ENCODE measurements at places on chromosomes 1 and 21.

GRCh38 chr1:177690996-177691395, 278.9 kb downstream of the SEC16B start:
- DNase-seq, result no peak

GRCh38 chr1:81585371-81585770, 215.4 kb upstream of the ADGRL2 start:
- DNase-seq, result no peak

- no peak for DNase-seq
These were observed 29.1 kb downstream of the LAMC2 start for GRCh38 chr1:183215076-183215720.

DNA sequence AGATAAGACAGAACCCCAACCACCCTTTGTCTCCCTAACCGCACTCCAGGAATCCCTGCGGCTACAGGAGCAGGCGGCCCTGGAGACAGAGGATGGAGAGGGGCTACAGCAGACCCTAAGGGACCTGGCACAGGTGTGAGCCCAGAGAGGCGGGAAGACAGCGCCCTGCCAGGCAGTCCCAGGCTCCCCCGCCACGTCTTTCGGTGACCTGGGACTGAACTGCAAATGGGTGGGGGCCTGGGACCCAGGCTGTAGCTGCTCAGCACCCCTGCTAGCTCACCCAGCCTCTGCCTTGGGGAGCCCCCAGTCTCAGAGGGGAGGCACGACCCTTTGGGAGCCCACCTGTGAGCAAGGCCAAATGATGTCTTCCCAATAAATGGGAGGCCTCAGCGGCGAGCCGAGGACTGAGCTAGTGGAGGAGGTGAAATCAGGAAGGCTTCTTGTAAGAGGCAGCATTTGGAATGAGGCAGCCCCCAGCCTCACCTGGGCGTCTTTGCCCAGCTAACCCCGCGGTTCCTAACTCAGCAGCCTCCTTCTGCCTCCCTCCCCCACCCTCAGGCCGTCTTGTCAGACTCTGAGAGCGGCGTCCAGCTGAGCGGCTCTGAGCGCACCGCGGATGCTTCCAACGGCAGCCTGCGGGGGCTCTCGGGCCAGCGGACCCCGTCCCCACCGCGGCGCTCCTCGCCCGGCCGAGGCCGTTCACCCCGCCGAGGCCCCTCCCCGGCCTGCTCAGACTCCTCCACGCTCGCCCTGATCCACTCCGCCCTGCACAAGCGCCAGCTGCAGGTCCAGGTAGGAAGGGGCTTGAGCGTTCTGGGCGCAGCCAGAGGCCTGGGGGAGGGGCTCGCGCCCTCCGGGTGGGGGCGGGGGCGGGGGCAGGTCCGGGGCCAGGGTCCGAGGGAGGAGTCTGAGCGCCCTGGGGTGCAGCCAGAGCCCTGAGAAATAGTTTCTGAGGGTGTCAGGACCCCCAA, 16.9 kb downstream of the CROCC start:
- no peak for DNase-seq

DNA sequence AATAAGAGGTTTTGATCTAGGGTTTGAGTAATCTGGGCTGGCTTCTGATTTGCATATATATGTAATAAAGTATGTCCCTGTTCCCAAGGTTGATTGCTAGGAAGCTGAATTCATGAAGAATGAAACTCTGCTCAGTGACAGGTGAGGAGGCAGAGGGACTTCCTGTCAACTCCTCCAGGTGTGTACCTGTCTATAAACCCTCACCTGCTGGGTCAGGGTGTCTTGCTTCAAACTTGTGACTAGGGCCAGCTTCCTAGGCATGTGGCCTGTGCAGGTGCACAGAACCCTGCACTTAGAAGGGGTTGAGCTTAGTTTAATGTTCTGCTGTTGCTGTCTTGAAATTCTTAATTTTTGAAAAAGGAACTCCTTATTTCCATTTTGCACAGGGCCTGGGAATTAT, 21.1 kb downstream of the OLFML3 start:
- no peak for DNase-seq

DNA sequence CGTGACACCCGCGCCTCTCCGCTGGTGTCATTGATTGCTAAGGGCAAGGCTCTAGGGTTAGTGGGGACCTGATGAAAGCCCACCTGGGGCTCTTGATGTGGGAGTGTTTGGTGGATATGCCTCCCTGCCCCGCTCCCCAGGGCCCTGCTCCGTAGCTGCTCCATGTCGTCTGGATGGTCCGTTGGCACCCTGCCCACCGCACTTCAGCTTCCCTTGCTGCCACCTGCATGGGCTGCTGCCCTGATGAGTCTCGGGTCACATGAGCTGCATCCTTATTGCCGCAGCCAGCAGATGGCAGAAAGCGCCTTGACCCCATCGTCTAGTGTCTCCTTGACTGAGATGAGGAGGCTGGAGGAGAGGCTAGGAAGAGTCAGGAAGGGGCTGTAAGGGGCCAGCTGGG, 439.4 kb downstream of the CAMTA1 start:
- no peak for DNase-seq

DNA sequence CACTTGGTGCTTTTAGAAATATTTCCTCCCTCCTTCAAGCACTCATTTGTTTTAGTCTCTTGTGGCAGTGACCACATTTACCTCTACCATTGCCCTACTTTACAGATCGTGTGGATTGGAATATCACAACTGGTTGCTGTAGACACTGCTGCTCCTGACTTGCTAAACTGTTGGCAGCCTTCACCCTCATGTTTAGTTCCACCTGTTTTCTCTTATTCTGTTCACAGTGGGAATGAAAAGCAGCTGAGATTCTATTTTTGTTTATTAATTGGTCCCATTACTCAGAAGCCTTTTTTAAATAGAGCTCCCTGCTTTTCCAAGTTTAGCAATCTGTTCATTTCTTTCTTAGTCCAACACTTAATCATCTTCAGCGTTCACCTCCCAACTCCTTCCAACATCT, 308.9 kb downstream of the RWDD3 start:
- no peak for DNase-seq

DNA sequence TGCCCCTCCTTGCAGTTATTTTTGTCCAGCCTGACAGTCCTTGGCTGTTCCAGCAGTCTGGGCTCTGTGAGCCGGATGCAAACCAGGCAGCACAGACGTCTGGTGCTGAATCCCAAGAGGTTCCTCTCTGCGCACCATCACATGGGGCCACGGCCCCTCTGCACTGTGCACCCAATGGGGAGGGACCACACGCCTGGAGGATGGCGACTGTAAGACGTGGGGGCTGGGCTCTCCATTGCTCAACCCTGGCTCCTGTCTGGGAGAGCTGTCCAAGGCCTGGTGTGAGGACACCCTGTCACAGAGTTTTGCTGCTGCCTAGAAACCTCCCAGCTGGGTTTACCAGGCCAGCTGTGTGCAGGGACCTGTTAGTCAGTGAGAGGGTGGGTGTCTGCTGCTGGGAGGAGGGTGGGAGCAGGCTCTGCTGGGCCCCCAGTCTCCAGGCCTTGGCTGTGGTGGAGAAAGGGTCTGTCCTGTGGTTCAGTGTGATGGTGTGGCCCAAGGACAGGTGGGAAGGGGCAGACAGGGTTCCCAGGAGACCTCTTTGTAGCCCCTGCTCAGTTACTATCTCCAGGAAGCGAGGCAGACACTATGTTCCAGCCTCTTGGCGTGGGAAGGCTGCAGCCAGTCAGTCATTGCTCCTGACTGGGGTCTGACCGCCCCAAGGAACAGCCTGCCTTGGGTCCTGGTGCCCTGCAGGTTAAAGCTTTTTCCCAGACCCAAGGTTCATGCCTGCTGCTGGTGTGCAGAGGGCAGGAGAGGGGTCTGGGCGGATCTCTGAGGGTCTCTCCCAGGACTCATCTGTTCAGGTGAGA, 13.8 kb downstream of the HEYL start:
- no peak for DNase-seq

- no peak for DNase-seq
These were observed 13.6 kb downstream of the LRRC42 start for GRCh38 chr1:53959664-53960250.

- DNase-seq, result no peak
These were observed 96.6 kb downstream of the FGGY start for GRCh38 chr1:59393211-59394180.

DNA sequence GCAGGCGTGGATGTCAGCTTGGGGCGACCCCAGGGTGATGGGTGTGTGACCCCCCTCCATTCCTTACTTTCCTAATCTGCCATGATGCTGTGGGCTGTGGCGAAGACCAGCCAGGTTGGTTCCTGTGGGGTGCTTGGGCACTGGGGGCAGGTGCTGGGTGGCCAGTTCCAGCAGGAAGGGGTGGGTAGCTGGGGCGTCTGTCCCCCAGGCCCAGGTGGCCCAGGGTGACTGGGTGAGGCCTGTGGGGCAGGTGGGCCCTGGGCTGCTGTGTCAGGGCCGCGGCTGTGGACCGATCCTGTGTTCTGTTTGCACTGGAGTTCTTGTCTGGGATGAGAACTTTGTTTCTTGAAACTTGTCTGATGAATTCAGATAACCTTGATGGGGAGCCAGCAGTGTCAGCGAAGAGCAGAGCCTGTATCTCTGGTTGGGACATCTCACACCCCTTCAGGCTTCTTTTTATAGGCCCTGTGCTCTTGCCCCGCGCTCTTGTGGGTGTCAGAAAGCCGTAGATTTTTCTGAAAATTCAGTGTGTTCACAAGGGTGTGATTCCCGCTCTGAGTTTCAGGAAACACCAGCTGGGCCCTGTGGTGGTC, 3.7 kb downstream of the PRKCZ start:
- DNase-seq, result no peak

DNA sequence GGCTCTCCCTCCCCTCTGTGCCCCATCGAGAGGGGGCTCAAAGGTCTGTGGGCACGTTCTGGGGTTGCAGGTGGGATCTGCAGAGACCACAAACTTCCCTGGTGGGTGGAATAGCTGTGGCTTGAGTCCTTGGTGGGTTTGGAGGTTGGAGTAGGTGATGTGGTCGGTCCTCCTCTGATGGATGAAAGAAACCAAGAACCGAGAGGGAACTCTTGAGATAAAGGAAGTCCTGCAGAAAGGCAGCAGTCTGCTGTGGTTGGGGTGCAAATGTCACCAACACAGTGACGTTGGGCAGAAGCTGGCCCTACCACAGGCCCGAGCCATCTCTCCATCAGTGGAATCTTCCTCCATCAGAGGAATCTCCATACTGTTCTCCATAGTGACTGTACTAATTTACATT, 171.8 kb downstream of the FCRL5 start:
- DNase-seq, result no peak

DNA sequence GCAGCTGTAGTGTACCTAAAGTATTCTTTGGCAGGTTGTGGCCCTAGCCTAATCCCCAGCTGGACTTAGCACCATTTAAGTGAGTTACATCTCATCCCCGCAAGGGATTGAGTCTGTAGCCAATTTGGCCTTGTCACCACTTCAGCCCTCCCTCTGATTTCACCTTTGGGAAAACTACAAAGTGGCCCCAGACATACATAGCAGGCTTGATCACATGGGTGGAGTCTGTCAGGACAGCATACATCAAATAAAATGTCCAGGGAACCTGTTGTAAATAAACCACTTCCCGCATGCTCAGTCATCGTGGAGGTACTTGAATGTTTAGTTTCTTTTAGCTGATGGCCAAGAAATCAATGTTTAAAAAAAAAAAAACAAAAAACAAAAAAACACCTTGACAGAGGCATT, 142.5 kb downstream of the DHRS3 start:
- DNase-seq, result no peak

DNA sequence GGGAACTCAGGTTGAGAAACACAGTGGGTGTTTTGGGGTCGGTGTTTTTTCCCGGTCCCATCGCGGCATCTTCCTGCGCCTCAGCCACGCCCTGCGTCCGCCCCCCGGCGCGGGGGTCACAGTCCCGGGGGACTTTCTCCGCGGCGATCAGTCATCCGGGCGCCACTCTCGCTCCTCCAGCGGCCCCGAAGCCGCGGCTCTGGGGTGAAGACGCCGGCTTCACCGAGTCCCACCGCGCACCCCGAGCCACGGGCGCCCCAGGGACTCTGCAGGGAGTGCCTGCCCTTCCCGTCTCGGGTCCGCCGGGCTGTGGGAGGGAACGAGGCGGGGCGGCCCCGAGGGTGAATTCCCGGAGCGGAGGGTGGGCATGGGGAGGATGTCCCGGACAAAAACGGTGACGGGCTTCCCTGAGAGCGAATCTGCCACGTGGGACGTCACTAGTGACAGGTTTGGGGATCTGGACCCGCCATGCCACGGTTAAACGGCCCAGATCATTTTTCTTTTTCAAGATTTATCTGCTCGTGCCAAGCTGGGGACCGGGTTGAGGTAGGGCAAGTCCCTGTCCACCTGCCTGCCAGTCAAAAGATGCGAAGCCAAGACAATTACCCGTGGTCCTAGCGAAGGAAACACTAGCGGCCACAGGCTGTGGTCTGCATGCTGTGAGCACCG, 717 bp upstream of the BATF3 start:
- peak; percentile 36 for DNase-seq

DNA sequence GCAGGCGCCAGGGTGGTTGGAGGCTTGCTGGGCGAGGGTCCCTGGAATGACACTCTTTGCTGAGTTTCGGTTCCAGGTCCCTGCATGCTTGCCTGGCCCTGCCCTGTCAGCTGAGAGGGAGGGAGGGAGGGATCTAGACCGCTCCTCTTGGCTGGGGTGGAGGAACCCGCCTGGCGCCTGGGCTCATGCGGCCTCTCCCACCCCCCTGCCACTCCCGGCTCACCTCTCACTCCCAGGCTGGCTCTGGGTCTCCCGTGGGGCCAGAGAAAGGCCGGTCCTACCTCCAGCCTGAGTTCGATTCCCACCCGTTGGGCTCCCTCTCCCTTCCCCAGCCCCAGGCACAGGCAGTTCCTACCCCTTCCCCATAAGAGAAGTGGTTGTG, 19.0 kb upstream of the IFNLR1 start:
- no peak for DNase-seq

DNA sequence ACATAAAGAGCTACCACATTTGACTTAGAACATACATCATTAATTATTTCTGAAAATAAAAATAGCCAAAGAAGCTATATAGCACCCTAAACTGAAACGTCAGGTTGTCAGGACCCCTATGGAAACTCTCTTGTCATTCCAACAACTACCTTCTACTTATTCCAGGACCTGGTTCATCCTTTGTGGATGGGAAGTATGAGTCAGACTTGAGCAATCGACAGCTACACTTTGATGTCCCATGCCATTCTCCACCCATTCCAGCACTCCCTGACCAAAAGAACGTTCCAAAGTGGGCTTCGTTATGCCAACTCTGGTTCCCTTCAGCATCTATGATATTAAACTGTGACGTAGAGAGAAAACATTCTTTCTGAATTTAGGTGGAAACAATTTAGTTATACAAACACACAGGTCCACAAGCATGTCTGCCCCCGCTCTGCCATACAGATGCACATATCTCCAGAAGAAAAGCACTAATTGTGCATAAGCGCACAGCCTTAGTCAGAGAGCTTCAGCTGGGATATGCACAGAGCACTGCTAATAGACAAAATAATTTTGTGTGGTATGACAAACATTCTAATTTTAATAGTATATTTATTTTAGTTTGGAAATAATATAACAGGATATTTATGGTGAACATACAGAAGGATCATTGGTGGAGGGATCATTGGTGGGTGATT, 723.1 kb upstream of the B3GALT2 start:
- DNase-seq, result no peak
